NCI-H187 (cell line): ENCODE measurements at places on chromosomes 7 and 10.

- no peak for DNase-seq
These were observed 351.9 kb downstream of the RPS24 start for GRCh38 chr10:78385599-78385998.

GRCh38 chr7:26329520-26330255 is 38.0 kb downstream of the SNX10 start:
- no peak for DNase-seq

DNA sequence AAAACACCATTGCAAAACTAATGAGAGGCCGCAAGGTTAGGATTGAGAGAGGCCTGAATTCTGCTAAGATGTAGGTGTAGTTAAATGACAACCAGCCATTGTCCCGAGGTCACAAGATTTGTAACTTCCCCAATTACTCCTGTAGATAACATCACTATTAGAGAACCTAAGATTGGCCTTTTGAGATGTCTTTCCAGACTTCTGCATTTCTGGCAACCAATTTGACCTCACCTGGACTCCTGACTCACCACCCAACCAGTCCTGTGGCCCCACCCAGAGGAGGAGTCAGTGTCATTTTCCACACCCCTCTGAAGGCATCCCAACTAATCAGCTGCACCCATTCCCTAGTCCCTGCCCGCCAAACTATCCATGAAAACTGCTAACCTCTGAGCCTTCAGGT is 115.7 kb downstream of the PRKAG2 start:
- DNase-seq = no peak

- DNase-seq = no peak
These were observed 50.8 kb upstream of the RNF32 start for GRCh38 chr7:156589808-156590207.

DNA sequence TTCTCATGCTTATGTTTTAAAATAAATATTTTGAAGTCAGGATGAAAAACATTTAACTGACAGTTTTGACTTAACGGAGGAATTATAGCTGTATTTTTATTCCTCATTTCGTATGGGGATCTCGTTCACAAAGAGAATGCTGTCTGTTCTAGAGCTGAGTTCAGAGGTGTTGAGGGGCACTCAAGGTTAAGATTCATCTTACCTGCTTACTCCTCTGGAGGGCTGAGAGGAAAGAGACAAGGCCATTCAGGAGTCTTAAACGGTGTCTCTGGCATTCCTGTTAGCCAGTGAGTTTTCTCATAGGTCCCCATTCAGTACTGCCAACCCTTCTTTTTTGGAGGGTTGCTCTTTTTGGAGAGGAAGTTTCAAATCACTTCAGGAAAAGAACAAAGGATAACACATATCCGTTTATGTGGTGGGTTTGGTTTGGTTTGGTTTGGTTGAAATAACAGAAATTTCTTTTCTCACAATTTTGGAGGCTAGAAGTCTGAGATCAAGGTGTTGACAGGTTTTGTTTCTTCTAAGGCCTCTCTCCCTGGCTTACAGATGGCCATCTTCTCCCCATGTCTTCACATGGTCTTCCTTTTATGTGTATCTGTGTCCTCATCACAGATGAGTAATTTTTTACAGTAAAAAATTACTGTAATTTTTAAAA is 23.1 kb downstream of the CALHM2 start:
- no peak for DNase-seq

DNA sequence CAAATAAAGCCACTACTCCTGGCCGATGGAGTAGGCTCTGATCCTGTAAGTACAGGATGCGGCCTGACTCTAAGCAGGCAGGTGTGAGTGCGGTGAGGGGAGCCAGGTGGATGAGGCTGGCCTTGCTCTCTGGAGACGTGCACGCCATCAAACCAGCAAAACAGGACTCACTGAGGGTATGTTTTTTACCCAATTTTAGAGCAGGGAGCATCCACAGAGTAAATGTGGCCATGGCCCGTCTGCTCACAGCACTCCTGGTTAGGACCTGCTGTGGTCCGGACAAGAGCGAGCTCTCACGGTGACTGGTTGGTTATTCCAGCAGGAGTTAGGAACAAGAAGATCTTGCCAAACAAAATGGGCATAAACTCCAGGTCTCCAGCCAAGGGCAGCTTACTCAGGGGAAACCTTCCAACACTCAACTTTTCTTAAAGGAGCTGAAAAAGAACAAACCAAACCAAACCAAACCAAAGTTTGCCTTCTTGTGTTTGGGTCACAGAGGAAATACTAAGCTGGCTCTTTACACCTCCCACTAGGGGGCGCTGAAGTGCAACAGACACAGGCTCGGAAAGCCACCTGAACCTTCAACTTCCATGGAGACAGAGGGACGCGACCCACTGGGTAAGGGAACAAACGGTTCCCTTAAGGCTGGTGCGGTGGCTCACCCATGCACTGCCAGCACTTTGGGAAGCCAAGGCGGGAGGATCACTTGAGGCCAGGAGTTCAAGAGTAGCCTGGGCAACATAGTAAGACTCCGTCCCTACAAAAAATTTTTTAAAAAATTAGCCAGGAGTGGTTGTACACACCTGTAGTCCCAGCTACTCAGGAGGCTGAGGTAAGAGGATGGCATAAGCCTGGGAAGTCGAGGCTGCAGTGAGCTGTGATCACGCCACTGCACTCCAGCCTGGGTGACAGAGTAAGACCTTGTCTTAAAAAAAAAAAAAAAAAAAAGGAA is 122.4 kb downstream of the CLEC2L start:
- DNase-seq = peak; percentile 84

DNA sequence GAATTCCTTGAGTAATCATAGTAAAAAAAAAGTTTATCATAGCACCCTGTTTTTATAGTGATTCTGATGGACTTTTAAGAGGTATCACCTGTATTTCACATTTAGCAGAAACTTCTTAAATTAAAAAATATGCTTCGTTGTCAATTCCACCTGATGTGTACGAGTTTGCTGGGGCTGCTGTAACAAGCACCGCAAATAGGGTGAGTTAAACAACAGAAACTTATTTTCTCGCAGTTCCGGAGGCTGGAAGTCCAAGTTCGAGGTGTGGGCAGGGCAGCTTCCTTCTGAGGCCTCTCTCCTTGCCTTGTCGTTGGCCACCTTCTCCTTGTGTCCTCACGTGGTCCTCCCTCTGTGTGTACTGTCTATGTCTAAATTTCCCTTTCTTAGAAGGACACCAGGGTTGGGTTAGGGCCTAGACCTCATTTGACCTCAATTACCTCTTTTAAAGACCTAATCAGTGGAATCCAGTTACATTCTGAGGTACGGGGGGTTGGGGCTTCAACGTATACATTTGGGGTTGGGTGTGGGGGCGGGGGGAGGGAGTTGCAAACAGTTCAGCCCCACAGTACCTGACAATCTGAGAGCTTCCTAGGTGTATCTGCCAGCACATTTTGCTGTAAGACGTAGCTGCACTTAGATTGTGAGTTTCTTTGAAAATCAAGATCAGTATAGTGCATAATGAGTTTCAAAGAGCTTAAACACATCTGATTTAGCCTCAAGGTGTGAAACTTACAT is 72.7 kb downstream of the RBM33 start:
- no peak for DNase-seq

GRCh38 chr7:156031679-156032478 is 219.6 kb upstream of the SHH start:
- DNase-seq = no peak

DNA sequence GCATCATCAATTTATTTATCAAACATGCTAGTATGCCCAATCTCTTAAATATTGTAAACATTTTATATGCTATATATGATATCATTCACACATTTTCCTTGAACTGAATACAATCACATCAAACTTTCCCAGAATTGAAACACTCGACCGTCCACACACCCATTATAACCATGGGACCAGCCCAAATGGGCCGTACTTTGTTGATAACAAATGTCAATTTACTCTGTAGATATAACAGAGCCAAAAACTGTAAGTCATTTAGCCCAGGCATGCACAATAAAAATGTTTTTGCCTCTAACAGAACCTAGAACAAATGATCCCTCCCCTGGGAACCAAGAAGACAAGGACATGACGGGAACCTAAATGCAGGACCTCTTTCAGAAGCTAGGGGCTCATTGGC is 683 bp upstream of the ANKRD22 start:
- DNase-seq = no peak

- no peak for DNase-seq
These were observed 347 bp upstream of the RRP12 start for GRCh38 chr10:97401455-97401919.

- no peak for DNase-seq
These were observed 33.0 kb downstream of the CYP26A1 start for GRCh38 chr10:93106631-93107072.
